ENCODE measurements at places on chromosomes 4 and X. TPM values are rescaled to one million over a fixed set of nuclear protein-coding genes. Genes with fewer than 3 reads are reported as not detected.

Gene ASMT
- 1.2 TPM for total RNA-seq

Gene OSTC
- total RNA-seq, result 91.8 TPM

Gene MGST2
- 14.2 TPM for total RNA-seq

Gene CLDN22
- total RNA-seq, result not detected

Gene AFF1
- total RNA-seq, result 61.8 TPM

Gene USP27X
- 6.5 TPM for total RNA-seq

Gene NLGN4X
- 39.9 TPM for total RNA-seq

Gene SLC39A8
- 25.0 TPM for total RNA-seq
